ENCODE measurements at places on chromosomes 1 and 21.

DNA sequence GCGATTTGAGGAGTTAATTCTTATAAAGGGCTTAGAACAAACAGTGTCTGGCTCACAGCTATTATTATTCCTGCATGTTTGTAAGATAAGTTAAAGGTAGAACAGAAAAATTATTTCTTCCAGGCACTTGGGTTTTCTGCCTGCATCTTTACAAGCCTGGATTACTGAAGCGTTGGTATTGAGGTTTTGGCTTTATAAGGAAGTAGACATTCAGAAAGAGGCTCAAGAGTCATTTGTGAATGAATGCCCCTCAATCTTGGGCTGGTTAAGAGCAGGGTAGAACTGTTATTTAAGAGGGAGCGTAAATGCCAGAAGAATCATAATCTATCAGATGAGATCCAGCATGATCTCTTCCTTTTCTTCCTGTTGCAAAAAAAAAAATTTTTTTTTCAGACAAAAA is 77.3 kb upstream of the ARID1A start:
- DNase-seq, result no peak

- DNase-seq, result no peak
These were observed 9.2 kb upstream of the SLC45A3 start for GRCh38 chr1:205689479-205689878.

- DNase-seq, result no peak
These were observed 105.8 kb upstream of the RALGPS2 start for GRCh38 chr1:178619042-178619927.

- no peak for DNase-seq
These were observed 19.8 kb upstream of the PTP4A2 start for GRCh38 chr1:31957701-31958674.

GRCh38 chr21:32155226-32155625 is 123.6 kb downstream of the MIS18A start:
- DNase-seq, result no peak

GRCh38 chr1:164922585-164922984 is 363.6 kb downstream of the PBX1 start:
- DNase-seq, result no peak

- no peak for DNase-seq
These were observed 27.8 kb downstream of the AVPR1B start for GRCh38 chr1:206089341-206089740.

DNA sequence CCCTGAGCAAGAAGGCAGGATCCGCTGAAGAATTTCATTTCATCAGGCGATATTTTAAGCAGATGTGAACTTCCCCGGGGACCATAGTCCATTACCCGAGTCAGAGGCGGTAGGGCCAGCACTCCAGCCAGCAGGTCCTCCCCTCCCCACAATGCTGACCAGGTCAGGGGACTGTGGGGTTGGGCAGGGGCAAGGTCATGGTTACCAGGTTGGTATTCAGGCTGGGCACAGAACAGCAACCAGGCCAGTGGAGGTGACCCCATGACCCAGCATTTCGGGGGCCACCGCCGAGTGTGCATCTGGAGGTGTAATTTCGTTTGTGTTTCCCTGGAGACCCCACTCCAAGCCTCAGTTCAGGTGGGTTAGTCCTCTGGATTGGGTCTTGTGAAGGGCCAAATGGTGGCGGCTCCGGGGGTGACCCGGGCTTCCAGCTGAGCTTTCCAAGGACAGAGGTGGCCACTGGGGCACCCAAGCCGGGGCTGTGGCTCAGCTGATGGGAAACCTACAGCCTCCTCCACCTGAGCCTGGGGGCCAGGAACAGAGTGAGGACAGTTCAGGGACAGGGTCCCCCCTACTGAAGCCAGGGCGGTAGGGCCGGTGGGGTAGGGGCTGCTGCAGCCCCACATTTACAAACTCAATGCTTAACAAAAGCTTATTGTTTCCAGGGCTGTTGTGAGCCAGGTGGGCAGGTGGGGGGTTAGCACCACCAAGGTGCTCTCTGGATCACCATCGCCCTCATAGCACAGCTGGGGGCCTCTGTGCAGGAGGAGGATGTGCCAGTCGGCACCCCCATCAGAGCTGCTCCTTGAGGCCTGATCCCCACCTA is 2.8 kb downstream of the PRDM16 start:
- no peak for DNase-seq

- DNase-seq, result no peak
These were observed 55.2 kb downstream of the SYT14 start for GRCh38 chr1:209993061-209993830.

GRCh38 chr1:156899956-156900718 is 6.6 kb downstream of the PEAR1 start:
- no peak for DNase-seq

DNA sequence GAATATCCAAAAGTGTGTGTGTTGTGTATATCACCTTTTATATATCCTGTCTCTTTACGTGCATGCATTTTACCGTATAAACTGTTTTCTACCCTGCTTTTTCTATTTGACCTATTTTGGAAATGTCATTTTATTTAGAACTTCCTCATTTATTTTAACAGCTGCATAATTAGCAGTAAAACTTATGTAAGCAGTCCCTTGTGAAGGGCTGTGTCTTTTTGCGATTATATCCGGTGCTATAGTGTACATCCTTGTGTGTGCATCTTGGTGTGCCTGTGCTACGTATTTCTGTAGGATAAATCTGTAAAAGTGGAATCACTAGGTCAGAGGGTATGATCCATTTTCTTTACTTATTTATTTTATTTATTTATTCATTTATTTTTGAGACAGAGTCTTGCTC is 7.2 kb downstream of the LGALS8 start:
- DNase-seq, result no peak
